NCI-H2171 treated with DMSO at 0.1 percent for 48 hours (cell line): ENCODE measurements at places on chromosomes 16 and 17.

- no peak for DNase-seq
These were observed 12.2 kb downstream of the PRKCB start for GRCh38 chr16:23847948-23848347.

GRCh38 chr17:81334391-81334901, 39.3 kb upstream of the SLC38A10 start:
- no peak for DNase-seq

- no peak for DNase-seq
These were observed 47.1 kb downstream of the USP10 start for GRCh38 chr16:84746875-84747274.

DNA sequence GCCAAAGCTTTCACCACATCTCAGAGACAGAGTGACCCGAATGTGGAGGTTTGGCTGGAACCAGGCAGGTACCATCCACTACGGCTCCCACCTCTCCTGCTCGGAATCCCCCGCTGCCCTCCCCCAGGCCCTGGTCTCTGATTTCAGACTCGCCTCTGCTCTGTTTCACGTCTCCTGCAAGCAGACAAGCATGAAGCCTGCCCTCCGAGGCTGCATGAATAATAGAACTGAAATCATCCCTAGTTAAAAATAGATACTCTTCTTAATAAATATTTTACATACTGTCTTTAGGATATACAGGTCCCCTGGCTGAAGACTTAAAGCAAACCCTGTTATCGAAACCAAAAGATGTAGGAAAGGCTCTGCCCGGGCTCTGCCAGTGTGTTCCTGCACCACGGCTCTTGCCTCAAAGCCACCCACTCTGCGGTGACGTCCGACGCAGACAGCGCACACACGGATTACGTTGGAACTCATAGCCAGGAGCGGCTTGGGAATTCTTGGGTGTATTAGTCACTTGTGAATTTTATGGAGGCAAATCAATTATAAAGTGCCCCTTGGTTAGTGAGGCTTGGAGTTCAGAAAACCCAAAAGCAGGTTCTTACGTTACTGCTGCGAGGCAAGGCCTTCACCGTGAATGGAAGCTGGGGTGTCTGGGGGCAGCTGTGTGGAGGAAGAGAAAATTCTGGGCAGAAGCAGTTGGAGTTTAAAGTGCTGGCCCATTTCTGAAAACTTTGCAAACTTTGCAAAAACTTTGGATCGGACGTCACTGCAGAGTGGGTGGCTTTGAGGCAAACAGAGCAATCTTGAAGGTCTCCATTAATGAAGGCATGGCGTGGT, 25.6 kb upstream of the NPTX1 start:
- peak; percentile 72 for DNase-seq

- no peak for DNase-seq
These were observed 46.2 kb upstream of the CRYM start for GRCh38 chr16:21324267-21324666.

- peak; percentile 5 for DNase-seq
These were observed 6.3 kb downstream of the HAGH start for GRCh38 chr16:1820096-1820945.

GRCh38 chr16:85250147-85250463, 137.8 kb upstream of the CIBAR2 start:
- DNase-seq = peak; percentile 69

DNA sequence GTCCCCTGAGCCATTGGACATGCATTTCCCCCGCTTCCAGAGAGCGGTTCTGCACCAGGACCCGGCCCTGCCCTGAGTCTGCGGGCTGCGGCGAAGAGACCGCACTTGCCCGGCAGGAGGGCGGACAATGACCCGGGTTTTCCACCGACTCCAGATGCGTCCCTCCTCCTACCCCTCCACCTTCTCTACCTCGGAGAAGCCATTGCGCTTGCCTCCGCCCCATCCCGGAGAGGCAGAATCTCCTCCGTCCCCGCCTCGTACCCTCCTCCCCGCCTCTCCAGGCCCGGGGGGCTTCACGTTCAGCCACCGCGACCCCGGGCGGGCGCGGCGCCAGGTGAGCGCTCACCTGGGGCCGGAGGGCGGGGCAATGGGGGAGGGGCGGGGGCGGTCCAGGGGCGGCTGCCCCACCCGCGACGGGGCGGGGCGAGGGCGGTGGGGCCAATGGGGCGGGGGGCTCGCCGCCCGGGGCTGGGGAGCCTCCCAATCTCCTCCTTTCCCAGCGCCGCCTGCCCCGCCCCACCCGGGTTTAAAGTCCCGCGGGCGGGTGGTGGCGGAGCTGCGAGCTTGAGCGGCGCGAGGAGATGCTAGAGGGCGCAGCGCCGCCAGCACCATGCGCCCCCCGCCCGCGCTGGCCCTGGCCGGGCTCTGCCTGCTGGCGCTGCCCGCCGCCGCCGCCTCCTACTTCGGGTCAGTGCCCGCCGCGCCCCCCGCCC, at the start of gene WNT9B:
TSS of gene WNT9B (plus strand) at position 555 of the 713 bp plus-strand sequence. CDS start at position 611, 56 bp downstream.
- DNase-seq = peak; percentile 75

DNA sequence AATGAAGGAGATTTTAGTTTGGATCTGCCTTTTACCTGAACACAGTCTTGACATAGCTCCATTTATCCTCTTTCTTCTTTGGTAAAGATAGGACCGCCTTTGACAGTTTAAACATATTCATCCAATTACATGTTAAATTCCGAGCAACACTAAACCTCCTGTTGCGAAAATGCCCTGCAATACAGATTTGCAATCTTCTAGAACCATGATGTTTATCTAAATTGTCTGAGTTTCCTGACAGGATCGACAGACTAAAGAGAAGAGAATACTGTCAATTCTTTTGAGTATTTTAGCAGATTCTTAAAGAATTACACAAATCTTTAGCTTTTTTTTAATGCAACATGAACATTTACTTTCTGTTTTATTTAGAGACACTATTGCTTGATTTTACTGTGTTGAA, 1145.5 kb downstream of the CDH11 start:
- DNase-seq = no peak

DNA sequence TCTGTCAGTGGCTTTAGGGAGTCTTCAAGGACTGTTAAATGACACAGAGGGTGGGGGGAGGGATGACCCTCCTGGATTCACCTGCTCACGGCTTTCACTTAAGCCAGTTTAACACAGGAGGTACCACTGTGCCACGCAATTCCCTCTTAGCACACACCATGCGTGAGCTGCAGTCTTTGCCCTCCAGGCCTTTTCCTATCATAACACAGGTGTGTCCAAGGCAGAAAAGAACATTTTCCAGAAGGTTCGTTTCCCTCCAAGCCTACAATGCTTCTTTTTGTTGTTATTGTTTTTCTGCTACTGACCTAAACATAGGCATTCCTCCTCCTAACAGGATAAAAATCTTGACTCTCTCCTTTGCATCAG, 1.1 kb downstream of the ZFHX3 start:
- no peak for DNase-seq

- no peak for DNase-seq
These were observed 5.9 kb downstream of the ZDHHC7 start for GRCh38 chr16:85005285-85006069.

- no peak for DNase-seq
These were observed 50.0 kb upstream of the AKAP1 start for GRCh38 chr17:57034807-57035754.

DNA sequence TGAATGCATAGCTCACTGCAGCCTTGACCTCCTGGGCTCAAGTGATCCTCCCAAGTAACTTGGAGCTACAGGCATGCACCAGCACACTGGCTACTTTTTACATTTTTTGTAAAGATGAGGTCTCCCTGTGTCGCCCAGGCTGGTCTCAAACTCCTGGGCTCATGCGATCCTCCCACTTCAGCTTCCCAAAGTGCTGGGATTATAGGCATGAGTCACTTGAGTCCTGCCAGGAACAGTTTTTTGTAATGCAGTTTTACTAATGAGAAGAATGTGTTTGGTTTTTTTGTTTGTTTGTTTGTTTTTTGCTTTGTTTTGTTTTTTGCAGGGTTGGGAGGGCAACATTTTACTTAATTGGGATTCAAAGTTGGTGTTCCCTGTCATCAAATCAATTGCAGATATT, 22.2 kb downstream of the SOST start:
- DNase-seq = no peak

DNA sequence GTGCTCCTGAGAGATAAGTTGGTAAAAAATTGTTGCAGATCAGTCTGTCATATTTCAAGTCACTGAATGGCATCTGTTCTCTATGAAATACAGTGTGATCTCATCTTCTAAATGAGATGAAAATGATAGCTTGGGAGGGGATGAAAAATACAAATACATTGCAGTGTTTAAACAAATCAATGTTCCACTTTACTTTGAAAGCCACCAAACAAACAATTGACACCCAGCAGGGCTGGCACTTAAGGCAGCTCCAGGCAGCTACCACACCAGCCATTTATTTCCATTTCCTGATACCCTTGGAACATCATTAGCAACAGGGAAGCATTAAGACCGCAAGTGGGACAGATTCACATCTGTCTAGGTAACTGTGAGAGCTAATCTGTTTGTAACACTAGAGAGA, 827.6 kb upstream of the KIF2B start:
- no peak for DNase-seq

- no peak for DNase-seq
These were observed 67.9 kb downstream of the FTO start for GRCh38 chr16:53771655-53772497.

GRCh38 chr16:31113121-31114120, 4.0 kb upstream of the KAT8 start:
- DNase-seq = no peak

- DNase-seq = no peak
These were observed 27.3 kb upstream of the VPS4A start for GRCh38 chr16:69283851-69284250.

DNA sequence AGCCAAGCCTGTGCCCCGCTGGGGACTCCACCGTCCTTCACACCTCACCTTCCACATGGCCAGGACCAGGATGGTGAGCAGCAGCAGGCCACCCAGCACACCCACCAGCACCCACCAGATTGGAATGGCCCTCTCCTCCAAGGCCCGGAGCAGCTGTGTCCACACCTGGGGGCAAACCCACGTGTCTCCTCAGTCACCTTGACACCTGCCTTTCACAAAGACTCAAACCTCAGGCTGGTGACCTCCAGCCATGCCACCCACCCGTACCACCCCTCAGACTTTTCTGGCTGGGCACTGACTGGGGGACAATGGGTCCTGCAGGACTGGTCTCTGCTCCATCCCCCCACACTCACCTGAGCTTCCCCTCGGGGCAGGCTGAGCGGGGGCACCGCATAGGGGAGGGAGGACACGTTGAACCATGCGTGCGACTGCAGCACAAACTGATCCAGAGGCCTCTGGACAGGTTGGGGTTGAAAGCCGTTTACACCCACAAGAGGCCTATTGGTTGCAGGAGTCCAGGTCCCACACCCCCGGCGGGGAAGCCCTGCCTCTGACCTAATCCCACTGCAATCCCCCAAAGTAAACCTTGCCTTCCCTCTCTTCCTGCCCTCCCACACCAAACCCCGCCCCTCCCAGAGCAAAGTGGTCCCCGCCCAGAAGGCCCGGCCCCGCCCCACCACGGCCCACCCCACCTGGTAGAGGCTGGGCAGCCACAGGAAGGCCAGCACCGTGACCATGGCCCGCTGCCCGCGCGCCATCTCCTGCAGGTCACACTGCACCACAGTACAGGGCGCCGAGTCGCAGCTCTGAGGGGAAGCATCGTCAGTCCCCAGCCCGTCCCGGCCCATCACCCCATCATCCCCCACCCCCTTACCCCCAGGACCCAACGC, 10.9 kb upstream of the FAM171A2 start:
- no peak for DNase-seq

DNA sequence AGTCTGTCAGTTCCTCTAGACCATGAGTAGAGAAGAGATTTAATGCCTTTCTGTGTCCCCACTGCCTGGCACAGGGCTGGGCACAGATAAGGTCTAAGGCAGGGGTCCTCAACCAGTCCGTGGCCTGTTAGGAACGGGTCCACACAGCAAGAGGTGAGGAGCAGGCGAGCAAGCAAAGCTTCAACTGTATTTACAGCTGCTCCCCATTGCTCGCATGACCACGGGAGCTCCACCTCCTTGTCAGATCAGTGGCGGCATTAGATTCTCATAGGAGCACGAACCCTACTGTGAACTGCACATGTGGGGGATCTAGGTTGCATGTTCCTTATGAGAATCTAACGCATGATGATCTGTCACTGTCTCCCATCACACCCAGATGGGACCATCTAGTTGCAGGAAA, 1.8 kb downstream of the B9D1 start:
- DNase-seq = no peak

- no peak for DNase-seq
These were observed 796 bp downstream of the NT5M start for GRCh38 chr17:17303847-17304490.

DNA sequence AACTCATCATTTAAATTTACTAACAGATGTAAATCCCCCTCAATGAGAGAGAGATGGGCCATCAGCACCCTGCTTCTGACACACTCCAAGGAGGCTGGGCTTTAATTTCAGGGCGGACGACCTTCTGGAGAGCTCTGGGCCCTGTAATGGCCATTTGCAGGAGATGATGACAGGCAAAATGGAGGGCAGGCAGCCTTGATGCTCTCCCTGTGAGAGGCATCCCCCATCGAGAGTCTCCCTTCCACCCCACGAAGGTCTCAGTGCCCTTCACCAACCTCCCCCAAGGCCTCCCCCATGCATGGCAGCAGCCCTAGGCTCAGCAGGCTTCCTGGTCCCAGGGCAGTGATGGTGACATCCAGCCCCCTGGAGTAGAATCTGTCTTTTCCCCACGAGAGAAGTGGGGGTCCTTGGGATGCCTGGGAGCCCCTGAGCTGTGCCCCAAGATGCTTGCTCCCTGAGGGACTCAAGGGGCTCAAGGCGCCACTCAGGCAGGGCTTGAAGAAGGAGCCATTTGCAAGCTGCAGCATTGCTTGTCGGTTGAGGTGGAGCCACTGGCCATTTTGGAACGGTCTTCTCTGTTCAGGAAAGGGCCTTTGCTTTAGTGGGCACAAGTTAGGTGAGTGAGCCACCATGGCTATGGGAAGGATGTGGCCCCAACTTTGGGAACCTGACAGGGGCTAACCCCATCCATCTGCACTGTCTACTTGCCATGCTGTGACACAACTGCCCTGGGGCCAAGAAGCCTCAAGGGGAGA, 82.6 kb downstream of the C16orf78 start:
- DNase-seq = no peak

GRCh38 chr17:7477392-7478275, 1.8 kb downstream of the ZBTB4 start:
- DNase-seq = no peak

- DNase-seq = no peak
These were observed 39.7 kb upstream of the ALDH3A1 start for GRCh38 chr17:19787733-19788357.

GRCh38 chr17:75270218-75270965, 639 bp downstream of the MIF4GD start:
- peak; percentile 79 for DNase-seq

- DNase-seq = no peak
These were observed 9.9 kb downstream of the CRHR1 start for GRCh38 chr17:45793999-45794540.
